Activated T-helper 17 cell treated with anti-CD3 and anti-CD28 coated beads, Interleukin-2, amount 50 U/mL, for 72 hours (primary cell): ENCODE measurements at places on chromosomes 11 and 22. TPM values are rescaled to one million over a fixed set of nuclear protein-coding genes. Genes with fewer than 3 reads are reported as not detected.

DNA sequence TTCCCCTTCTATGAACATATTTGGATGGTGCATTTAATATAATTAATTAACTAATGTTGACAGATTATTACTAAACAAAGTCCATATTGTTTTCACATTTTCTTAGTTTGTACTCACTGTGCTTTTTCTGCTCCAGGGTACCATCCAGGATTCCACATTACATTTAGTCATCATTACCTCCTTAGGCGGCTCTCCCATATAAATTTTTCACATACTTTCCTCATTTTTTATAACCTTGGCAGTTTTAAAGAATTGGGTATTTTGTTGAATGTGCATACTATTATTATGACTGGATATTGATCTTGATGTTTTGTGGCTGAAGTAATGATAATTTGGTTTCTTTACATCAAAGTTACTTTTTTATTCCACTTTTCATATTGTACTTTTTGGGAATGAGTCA, 755.6 kb upstream of the ANO3 start:
- ATAC-seq = no peak

Gene KRTAP5-2
- not detected for total RNA-seq

- no peak for ATAC-seq
Observed at GRCh38 chr11:104155375-104155774, 8.6 kb downstream of the PDGFD start.

DNA sequence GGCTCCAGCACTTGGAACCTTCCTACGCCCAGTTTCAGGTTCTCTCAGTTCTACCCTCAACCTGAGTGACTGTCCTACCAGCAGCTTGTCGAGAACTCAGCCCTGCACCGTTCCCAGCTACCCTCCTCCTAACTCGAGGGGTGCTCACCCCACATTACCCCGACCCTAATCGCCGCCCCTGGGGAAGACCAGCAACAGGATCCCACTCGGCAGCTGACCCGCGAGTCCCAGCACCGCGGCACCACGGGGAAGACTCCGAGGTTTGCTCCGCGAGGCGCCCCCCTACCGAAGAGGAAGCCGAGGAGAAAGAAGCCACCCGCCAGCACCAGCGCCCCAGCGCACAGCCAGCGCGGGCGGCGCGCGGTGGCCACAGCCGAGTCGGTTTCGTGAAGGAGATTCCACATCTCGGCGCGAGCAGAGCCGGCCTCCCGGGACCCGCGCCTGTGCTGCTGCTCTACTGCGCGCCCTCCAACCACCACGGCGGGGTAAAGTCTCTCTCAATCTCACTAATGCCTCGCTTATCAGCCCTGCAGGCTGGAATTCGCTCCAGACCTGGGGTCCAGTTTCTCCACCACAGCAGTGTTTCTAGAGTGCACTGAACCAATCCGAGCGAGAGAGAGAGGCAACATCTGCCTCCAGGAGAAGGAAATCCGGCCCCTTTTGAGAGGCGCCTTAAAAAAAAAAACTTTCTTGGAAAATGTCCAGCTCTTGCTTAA, at the start of gene FOLH1:
TSS of gene FOLH1 (minus strand) at position 597 of the 716 bp plus-strand sequence. CDS start at position 404, 193 bp downstream.
- peak; percentile 32 for ATAC-seq

DNA sequence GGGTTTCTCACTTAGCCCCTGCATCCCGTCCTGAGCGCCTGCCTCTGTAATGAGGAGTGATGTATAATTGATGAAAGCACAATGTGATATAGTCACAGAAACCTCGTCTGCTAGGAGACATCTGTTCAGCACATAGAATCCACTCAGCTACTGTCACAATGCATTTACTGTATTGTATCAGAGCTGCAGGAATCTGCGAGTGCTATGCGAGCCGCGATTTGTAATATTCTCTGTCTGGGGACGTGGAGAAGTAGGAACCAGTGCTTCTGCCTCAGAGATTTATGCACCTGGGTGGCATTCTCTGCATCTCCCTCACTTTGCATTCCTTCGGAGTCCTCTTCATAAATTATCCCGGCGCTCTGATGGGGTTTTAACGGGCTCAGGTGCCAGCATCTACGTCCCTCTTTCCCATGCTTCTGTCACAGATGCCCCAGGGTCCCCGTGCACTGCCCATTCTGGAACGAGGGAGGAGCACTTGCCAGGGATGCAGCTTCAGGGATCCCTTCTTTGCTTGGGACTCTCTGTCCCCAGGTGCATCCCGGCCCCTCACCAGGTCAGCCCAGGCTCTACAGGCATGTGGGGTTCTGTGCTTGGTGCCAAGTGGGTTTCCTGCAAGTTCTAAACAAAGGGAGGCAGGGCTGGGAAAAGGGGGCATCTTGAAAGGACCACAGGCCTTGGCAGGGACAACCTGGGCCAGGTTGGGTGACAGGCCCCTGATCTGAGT, 205.5 kb downstream of the DSCAML1 start:
- no peak for ATAC-seq

DNA sequence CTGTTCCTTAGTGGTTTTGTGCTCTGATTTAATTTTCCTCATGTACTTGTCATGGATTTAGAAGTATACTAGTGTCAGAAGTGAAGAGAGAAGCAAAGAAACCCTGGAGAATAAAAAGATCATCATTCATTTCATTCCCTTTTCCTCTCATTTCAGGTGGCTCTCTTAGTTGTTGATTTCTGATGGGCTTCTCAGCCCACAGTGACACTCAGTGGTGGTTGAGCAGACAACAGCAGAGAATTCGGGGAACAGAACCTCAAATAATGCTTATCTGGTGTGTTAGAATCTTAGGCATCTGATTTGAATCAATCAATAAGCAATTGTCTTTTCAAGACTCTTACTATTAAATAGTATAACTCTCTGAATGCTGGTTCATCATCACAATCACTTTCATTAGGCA, 1289.4 kb downstream of the FAM181B start:
- no peak for ATAC-seq

DNA sequence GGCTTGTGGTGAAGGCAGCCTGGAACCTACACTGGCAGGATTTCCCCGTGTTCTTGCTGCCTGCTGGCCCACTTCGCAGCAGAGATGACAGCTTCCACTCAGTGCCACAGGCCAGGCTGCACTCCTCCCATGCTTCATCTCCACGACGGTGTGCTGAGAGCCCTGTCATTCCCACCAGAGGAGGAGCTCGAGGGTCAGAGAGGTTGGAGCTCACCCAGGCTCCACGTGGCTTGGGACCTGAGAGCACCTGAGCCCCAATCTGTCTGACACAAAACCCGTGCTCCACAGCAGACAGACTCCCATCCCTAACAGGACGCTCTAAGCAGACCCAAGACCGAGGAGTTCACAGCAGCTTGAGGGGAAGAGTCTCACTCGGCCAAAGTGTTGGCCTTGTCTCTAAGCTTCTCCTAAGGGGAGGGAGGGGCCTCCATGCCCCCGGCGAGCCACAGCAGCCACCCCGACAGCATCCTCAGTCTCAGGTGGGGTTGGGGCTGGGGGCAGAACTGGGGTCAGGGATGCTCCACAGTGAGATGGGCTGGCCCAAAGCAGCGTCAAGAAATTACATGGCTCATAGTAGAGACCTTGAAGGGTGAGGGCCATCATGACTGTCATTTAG, 10.7 kb downstream of the LRFN4 start:
- ATAC-seq = no peak

Gene RAB3IL1
- total RNA-seq = not detected

- no peak for ATAC-seq
Observed at GRCh38 chr11:3203221-3204043, 15.2 kb downstream of the MRGPRG start.

- ATAC-seq = no peak
Observed at GRCh38 chr11:66864172-66864901, 7.5 kb downstream of the LRFN4 start.

DNA sequence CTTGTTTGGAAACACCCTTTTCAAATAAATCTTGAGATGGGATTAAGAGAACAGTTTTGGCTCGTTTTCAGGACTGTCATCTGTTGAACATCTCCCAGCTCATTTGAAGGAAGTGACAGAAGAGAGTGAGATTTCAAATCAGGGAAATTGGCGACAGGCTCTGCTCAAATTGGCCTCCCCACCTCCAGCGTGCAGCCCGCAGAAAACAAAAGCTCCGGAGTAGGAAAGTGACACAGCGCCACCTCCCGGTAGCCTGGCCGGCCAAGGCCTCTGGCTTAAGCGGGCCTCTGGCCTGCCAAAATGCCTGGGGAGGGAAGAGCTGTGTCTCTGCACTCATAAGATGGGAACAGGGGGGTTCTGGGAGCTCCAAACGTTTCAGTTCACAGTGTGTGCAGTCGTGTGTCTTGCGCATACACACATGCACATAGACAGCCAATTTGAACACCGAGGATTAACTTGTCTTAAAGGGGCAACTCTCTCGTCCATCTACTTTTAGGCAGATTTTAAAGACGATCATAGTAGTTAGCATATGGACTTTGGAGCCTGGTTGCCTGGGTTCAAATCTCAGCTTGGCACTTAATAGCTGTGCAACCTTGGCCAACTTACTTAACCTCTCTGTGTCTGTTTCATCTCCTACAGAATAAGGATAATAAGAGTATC, 132.7 kb upstream of the RCN1 start:
- peak; percentile 52 for ATAC-seq

DNA sequence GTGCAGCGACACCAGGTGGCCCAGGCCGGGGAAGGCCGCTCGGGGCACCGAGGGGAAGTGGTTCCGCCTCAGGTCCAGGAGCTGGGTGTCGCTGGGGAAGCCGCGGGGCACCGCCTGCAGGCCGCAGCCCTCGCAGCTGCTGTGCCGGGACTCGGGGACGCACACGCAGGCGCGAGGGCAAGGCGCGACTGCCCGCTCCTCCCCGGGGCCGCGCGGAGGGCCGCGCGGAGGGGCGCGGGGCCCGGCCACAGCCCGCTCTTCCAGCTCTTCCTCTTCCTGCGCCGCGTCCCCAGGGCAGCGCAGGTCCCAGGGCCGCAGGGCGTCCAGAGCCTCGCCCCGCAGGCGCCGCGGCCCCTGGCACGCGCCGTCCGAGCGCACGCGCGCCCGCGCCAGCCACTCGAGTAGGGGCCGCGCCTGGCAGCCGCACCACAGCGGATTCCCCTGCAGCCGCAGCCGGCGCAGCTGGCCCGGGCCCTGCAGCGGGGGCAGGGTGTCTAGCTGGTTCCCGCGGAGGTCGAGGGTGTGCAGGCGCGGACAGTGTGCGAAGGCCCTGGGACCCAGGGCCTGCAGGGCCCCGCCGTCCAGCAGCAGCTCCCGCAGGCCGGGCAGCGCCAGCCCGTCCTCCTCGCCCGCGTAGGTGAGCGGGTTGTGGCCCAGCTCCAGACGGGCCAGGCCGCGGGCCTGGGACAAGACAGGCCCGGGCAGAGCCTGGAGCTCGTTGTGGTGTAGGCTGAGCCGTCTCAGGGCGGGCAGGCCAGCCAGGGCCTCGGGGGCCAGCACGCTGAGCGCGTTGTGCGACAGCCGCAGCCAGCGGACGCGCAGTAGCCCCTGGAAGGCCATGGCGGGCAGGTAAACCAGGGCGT, 2.8 kb downstream of the CHADL start:
- peak; percentile 95 for ATAC-seq
